ENCODE measurements at places on chromosomes 6 and 20.

DNA sequence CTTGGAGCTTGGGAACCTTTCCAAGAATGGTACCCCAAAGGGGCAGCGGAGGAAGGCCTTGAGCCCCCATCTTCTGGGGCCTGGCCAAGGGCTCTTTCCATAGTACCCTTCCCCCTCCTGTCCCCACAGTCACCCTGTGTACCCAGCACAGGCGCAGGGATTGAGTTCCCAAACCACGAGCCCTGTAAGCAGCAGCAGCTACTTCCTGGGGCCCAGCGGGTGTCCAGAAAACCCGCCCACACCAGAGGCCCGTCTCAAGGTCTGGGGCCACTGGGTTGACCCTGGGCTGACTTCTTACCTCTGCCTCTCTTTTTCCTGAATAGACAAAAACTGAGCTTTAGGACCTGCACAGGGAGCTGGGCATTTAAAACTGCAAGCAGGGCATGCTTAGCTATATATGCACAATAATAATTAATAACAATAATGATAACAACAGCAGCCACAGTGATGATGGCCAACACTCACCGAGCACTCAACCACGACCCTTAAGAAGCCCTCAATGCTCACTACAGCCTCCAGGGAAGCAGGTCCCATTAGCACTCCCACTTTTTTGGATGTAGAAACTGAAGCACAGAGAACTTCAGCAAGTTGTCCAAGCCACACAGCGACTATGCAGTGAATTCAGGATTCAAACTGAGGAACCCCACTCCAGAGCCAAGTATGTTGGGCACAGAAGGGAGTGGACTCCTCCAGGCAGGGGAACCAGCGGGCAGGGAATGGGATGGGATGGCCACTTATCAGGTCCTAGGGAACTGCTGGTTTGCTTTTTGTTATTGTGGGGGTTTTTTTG is 14.5 kb downstream of the NOL4L start:
- DNase-seq, result no peak

GRCh38 chr6:55049866-55050265 is 124.4 kb upstream of the HCRTR2 start:
- DNase-seq, result no peak

GRCh38 chr20:37293301-37293943 is 4.0 kb downstream of the MANBAL start:
- DNase-seq, result no peak

DNA sequence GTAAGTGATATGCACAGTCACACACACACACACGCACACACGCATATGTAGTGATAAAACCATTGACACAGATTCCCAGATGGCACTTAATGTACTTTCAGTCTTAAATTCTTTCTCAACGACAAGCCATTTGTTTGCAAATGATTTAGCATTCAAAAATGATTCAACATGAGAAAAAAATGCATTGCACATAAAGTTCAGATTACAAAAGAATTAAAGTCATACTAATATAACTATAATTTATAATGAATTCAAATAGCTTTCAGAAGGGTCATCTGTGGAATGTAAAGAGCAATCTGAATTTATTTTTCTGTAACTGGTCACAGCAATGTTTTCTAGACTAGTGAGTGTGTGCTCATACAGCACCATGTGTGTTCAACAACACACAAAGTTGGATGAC is 521.6 kb upstream of the ZNF337 start:
- no peak for DNase-seq

- DNase-seq, result no peak
Measured at GRCh38 chr6:18329776-18330175, 57.4 kb upstream of the RNF144B start.

DNA sequence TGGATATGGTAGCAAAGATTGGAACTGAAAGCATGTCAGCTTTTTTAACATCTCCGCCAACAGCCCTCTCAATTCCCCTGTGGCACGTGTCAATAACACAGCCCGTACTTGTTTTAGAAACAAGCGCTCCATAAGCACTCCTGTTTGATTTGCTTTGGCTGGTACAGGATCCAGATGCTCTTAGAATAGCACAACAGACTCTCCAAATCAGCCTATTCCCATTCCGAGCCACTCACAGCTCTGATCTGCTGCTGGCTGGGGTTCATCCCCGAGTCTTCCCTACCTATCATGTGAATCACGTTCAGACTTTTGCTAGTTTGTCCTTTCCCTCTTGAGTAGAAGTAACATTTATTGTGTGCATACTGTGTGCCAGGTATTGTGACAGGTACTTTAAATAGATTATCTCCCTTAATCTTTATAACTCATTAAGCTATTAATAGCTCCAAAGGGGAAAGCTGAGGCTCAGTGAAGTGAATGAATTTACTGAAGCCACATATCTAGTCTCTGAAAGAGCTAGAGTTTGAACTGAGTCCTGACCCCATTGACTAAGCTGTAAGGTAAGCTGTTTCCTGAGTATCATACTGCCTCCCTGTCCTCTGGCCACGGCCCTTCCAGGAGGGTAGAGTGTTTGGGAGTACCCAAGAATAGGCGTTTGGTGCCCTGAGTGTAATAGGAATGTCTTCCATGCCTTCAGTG is 46.7 kb downstream of the RALY start:
- DNase-seq, result no peak
